ENCODE measurements at places on chromosomes 12 and 14.

DNA sequence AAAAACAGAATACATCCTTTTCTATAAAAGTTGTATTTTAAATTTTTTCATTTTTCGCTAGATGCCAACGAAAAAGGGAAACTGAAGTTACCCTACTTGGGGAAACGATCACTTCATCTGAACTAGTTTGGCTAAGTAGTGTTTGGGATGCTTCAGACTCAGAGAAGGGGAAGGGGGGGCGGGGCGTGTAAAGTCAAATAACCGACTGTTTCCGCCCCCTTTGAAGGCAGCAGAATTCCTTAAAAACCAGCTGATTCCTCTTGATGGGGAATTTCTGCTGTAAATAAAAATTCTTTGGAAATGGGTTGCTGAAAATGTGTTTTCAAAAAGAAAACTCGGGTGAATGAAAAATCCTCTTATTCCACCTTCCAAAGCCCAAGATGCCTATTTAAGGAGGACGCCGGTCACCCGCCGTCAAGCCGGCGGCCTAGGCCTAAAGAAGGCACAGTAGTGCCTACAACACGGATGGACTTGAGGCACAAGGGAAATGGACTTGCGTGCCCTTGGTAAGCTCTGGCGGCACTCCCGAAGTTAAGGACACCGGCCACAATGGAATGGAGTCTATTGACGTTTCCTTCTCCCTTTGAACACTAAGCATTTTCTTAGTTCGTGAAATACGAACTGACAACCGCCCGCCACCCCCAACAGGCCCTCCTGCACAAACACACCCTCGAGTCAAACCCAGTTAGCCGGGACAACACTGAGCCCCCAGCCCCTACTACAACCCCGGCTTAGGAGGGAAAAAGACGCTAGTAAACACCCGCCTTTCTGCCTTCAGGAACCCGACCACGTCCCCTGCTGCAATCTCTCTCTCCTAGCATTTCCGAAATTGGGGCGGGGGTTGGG is 1.9 kb downstream of the ATXN2 start:
- DNase-seq: no peak

- no peak for DNase-seq
Observed at GRCh38 chr14:106309423-106309822, 783.0 kb downstream of the TMEM121 start.

DNA sequence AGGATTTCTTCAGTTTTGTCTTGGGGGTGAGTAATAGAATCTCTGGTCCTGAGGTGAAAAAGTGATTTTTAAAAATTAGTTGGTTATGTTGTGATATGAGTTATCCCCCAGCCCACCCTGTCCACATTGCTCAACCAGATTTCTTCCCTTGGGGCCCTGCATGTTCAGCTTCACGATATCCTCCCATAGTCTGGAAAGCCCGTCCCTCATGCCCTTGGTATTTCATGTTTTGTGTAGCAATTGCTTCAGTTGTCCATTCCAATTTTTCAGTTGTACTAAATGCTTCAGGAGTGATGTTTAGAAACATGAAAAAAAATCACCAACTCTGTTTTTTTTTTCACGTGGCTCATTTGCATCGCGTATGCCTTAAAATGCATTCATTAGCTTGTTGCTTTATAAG is 17.5 kb upstream of the BICD1 start:
- no peak for DNase-seq

- no peak for DNase-seq
Observed at GRCh38 chr12:85968606-85969005, 94.5 kb downstream of the NTS start.

DNA sequence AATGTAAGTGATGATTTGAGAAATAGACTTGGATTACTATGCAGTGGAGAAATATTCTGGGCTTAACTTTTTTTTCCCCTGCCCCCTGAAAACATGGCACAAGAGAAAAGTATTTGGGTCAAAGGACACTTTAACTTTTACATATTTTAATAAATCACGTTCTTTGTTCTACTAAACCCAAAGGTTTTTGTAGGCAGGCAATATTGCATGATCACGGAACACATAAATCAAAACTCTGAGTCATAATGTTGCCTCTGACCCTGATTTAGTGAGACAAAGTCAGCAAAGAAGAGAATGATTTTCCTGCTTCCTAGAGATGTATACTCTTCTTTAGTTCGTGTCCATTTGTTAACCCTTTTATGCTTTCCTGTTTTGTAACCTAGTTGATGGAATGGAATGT is 38.0 kb downstream of the ABCD2 start:
- DNase-seq: no peak

DNA sequence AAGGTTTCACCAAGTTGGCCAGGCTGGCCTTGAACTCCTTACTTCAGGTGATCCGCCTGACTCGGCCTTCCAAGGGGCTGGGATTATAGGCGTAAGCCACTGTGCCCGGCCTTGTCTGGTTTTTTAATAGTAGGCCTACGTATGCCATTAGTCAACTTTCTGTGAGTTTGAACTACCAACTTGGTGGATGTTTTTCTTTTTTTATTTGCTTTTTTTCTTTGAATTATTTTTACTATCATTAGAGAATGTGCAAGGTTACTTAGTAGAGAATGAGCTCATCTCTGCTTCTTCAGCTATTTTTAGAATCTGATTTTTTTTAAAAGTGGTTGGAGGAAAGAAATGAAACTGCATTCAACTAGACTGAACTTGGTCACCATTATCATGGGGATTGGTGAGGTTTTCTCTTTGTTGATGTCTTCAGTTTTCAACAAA is 51.4 kb downstream of the HMGA2 start:
- DNase-seq: no peak

GRCh38 chr12:117538032-117538690 is 176.7 kb upstream of the NOS1 start:
- DNase-seq: no peak

DNA sequence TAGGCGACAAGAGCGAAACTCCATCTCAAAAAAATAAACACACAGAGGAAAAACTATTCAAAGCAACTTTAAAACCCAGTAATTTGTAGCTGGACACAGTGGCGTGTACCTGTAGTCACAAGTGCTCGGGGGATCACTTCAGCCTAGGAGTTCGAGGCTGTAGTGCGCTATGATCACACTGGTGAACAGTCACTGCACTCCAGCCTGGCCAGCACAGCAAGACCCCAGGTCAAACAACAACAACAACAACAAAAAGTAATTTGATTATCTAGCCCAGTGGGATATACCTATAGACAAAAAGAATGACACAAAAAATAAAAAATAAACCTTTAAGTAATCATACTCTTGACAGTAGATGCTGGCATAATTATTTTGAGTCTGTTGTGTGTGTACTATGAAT is 29.3 kb downstream of the STX2 start:
- no peak for DNase-seq

DNA sequence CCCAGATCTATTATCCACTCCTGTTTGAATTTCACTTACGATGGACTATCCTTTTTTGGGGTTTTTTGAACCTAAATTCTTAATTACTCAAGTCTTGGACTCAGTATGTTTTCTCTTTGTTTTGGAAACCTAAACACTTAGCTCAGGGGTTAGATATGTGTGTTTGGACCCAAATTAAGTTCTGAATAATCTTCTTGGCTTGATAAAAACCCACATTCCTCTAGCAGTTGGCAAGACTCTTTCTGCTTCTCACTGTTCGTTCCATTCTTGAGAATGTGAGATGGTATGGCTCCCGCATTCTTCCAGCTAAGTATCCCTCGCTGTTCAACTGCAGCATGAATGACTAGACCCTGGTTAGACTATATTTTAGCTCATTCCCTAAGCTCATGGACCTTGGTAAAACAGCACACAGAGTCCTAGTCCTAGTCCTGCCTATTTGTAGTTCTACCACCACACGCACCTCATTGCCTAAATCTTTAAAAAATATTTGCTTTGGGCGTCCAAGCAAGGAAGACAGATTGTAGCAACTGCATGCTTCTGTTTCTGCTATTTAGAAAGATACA is 860.0 kb downstream of the RPS29 start:
- no peak for DNase-seq

DNA sequence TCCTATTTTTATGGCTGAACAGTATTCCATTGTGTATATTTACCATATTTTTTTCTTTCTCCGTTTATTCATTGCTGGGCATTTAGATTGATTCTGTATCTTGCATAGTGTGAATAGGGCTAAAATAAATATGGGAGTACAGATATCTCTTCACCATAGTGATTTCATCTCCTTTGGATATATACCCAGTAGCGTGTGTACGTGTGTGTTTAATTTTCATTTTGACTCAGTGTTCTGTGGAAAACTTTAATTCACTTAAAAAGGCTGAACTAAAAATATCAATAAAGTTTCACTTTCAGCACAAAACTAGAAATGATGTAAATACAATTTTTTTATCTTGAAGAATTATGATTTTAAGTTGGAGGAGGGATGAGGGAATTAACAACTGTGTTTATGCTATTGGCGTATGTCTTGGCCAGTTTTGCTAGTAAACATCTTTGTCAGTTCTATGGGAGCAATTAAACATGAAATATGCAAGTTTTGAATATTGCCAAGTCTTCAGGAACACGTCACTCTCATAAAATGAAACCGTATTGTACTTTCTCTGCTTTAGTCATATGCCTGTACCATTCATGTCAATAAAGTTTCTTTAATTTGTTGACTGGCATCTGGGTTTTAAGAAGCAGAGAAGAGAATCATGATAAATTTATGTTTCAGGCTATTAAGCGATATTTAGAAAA is 99.8 kb downstream of the PTGER2 start:
- no peak for DNase-seq

DNA sequence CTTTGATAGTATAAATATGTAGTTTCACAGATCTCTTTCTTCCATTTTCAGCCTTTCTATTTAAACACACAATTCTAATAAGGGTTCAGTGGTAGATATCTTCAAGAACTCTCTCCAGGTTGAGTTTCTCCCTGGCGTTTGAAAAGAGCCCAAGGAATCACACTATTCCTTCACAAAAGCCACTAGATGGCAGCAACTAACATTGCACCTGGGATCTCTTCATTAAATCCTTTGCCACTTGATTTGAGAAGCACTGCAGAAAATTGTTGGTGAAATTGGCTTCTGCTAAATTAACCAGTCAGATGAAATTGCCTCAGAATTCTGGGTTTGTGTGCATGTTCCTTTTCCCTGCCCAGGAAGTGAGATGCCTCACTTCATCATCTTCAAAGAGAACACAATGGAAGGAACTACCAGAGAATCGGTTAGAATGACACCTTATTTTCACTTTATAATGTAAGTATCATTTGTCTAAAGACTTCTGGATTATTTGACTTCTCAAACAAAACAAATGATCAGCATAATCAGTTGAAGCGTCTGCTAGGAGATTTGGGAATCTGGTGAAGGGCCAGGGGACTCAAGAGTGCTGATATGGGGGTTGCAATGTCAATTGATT is 6.8 kb downstream of the CCDC198 start:
- DNase-seq: no peak

GRCh38 chr14:69038455-69039287 is 59.6 kb upstream of the ACTN1 start:
- no peak for DNase-seq

GRCh38 chr14:63027719-63028118 is 17.5 kb downstream of the KCNH5 start:
- DNase-seq: no peak

DNA sequence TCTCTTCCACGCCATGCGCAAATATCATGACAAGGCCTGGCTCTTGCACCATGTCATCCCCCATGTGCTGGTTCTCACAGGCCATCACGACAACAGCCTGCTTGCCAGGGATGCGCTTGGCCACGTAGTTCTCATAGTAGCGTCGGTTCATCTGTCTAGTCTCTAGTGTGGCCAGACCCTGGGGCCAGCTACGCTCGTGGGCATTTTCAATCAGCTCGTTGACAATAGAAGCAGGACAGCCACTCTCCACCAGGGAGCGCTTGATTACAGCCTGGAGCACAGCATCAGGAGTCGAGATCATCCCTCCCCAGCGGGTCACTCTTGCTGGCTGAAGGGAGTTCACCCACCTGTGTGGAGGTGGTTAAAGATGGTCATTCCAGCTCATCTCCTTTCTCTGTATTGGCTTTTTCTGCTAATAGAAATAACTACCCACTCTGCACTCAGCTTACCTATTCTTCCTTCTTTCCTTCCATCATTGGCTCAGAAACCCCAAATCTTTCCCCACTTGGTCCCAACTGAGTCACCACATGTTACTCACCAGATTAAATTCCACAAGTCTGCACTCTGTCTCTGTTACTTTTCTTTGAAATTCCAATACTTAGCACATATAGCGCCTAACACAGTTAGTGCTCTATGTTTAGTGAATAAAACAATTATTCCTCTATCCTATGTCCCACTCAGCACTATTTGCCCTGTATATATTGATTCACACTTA is 15.1 kb downstream of the RNF41 start:
- DNase-seq: no peak

DNA sequence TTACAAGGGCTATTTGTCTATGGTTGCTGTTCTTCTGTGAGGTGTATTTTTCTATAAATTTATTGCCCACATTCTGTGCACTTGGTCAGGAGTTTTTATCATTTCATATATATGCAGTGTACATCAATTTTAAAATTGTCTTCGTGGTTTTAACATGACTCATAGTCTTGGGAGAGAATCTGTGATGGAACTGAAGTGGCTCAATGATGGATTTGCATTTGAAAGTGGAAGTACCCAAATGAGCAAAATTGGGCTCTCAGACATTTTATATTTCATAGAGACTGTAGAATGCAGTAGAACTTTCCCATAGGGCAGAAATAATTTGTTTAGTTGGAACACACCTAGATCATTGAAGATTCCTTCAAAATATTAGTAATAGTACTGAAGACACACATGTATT is 1.9 kb upstream of the SCFD1 start:
- no peak for DNase-seq

DNA sequence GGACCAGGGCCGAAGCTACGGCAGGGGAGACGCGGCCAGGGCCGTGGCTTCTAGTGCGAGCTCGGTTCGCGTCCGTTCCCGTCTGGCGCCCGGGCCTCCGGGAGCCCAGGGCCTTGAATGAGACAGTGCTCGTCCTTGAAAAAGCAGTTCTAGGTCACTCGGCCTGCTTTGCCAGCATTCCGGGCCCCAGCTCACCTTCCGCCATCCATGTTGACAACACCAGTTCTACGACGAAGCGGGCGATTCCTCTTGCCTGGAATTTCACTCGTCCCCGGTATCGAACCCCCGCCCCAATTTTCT is 4.5 kb downstream of the OR10AD1 start:
- DNase-seq: no peak

DNA sequence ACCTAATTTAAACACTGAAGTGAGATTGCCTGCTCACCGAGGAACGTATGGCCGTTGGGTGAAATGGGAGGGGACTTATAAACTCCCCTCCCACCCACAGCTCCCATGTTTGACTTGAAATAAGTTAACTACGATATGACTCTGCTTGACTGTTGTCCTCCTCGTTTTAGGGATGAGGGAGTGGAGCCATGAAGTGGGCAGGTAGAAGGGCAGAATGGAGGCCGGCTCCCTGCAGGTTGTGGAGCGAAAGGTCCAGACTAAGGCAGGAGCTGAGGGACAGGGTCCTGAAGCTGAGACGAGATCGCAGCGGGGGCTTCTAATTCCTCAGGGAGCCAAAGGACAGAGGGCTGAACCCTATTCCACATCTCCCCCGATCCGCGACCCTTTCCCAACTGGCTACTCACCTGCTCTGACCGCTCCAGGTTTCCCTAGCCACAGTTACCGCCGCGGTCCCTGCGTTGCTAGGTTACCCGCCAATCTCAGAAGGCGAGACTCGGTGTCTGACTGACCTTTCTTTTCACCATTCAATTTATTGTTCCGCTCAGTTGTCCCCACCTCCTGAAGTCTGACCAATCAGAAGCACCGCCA is 577 bp upstream of the TPCN1 start:
- no peak for DNase-seq
